ENCODE measurements at places on chromosomes 3 and 15.

GRCh38 chr15:34470091-34470490 lies 32.5 kb upstream of the GOLGA8A start:
- no peak for DNase-seq

DNA sequence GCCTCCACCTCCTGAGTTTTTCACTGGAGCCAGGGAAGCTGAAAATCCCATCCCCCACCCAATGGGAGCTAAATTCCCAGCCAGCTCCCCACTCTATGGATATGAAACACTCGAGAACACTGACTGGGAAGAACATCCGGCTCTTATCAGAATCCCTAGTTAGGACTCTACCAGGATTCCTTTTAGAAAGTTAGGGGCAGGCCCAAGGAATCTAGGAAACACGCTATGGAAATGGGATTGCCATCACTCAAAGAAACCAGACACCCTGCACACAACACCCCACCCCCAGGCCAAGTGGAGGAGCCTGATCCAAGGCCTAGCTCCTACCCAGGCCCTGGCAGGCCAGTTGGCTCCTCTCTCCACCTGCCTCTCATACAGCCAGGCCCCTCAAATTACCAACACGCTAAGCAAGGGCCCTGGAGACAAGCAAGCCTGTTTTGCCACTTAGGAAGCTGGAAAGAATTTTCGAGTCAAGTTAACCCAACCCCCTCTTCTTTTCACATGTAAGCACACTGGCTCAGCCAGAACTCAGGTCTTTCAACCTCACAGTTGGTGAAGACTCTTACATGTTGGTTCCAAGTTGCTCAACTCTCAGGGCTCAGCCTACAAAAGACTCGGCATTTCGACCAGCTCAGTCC lies 75.5 kb downstream of the RBPMS2 start:
- no peak for DNase-seq

DNA sequence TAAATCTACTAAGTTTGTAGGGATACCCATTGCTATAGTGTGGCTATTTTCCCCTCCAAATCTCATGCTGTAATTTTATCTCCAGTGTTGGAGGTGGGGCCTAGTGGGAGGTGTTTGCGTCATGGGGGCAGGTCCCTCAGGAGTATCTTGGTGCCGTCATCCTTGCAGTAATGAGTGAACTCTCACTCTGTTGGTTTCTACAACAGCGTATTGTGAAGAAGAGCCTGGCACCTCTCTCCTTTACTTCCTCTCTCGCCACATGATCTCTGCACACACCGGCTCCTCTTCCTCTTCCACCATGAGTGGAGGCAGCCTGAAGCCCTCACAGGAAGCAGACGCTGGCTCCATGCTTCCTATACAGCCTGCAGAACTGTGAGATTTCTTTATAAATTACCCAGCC lies 34.0 kb upstream of the TRPM1 start:
- DNase-seq: no peak

DNA sequence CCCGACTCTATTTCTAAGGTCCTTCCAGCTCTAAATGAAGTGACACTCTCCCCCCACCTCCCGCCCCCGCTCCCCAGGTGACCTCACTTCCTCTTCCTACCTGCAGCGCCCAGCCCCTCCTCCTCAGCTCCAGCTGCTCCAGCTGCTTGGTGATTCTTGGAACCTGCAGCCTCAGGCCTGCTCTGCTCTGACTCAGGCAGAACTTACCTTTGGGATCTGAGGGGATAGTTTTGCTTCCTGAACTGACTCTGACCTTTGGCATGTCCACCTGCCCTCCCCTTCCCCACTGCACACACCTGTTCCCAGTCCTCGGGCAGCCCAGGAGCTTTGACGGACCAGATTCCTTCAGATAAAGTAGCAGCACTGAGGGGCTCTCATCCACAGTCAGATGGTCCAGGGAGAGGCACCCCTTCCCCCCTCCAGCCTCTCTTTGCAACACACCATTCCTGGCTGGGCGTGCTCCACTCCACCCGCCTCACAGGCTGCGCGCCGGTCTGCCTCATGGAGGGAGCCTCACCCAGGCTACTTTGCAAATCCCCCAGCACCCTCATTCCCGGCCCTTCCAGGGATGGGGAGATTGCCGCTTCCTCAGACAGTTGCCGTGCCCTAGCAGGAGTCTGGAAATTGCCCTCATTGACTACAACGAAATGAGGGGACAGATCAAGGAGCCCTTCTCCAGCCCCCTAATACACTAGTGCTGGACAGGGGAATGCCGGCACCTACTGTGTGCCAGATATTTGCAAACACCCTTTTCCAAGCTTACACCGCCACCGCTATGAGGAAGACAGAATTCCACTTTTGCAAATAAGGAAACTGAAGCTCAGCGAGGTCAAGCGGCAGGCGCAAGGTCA lies 692 bp upstream of the C15orf39 start:
- DNase-seq: peak; percentile 45

GRCh38 chr15:39488516-39488915 lies 92.4 kb upstream of the THBS1 start:
- DNase-seq: no peak

GRCh38 chr3:65783117-65783516 lies 255.6 kb downstream of the MAGI1 start:
- DNase-seq: no peak

DNA sequence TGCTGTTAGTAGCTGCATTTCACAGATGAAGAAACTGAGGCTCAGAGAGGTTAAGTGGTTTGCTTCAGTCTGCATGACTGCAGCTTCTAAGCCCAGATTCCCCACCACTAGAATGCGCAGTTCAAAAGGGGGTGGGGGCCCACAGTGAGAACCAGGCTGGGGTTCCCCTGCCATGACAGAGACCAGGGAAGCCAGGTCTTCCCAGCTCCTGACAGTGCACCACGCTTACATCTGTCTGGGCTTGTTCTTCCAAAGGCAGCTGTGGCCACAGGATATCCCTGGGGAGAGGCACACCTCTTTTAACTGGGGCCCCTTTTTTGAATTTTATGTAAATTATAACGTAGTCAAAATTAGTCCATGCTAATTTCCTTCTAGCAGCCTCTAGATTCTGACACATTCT lies 5.3 kb downstream of the PLEKHO2 start:
- no peak for DNase-seq

GRCh38 chr3:190303884-190304283 lies 18.4 kb downstream of the CLDN1 start:
- DNase-seq: no peak

GRCh38 chr15:89551550-89551949 lies 23.7 kb upstream of the TICRR start:
- no peak for DNase-seq

DNA sequence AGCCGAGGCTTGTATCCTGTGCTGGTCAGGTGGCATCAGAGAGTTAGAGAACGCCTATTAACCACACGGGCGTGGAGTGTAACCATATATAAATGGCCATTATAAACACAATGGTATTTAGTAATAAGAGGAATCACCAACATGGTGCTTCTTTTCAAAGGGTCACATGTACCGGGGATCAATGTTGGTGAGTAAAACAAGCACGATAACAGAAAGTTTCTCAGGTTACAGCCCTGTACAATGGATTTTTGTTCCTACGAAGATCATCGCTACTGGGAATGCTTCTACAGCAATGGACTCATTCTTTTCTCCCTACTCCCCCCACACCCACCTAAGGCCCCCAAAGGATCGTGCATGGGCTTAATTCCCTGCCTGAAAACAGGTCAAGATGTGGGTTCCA lies 42.5 kb downstream of the MEIS2 start:
- no peak for DNase-seq

DNA sequence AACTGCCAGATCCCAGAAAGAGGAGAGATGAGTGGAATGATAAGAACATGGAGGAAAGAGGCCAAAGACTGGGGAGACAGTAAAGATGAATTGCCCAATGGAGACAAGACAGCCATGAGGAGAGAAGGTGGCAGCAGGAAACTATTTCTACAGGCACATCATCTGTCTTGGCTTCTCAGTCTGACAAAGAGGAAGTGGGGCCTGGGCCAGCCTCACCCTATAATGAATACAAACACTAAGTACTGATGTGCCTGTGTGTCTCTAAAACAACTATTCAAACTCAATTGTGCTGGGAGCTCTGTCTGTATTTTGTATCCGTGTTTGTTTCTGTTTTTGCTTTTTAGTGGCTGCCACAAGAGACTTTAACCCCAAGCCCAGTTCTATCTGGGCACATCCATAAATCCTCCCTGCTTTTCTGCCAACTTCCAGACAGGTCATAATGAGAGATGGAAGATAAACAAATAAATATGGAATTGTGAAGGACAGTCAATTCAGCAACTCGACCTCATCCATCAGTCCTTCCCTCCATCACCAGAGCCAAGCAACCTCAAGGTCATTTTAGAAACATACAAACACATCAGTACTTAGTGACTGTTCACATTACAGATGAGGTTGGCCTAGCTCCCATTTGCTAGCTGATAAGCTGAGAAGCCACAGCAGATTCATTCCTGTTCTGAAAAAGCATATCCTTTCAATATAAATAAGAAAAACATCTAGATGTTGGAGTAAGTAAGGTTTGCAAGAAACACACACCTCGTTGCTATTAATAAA lies 116.7 kb downstream of the CADPS start:
- no peak for DNase-seq

DNA sequence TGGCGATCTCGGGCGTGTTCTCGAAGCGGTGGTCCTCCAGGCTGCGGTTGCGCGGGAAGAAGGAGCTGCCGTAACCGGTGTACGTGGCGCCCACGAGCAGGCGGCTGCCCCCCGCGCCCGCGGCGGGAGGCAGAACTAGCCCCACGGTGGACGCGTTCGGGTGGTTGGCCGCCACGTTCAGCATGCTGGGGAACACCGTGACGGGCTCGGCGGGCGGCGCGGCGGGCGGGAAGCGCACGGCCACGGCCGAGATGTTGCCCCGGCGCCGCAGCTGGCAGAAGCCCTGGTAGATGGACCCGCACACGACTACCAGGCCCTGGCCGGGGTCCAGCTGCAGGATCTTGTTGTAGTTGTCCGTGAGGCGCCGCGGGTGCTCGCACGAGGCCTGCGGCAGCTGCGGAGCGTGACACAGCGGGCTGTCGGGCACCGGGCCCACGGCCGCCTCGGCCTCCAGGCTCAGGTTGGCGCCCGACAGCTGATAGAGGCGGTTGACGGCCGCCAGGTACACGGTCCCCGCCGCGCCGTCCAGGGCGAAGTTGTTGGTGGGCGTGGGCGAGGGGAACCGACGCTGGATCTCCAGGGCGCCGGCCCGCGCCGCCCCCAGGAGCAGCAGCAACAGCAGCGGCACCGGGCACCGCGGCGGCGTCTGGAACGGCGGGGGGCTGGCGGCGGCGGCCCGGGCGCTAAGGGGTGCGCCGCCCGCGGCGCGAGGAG lies 397 bp downstream of the PLXND1 start:
- peak; percentile 6 for DNase-seq

- DNase-seq: no peak
Measured at GRCh38 chr3:54215521-54215920, 93.2 kb downstream of the CACNA2D3 start.

GRCh38 chr15:93942269-93942694 lies 289.1 kb upstream of the MCTP2 start:
- DNase-seq: no peak

GRCh38 chr3:61236556-61236955 lies 14.7 kb downstream of the FHIT start:
- DNase-seq: no peak

DNA sequence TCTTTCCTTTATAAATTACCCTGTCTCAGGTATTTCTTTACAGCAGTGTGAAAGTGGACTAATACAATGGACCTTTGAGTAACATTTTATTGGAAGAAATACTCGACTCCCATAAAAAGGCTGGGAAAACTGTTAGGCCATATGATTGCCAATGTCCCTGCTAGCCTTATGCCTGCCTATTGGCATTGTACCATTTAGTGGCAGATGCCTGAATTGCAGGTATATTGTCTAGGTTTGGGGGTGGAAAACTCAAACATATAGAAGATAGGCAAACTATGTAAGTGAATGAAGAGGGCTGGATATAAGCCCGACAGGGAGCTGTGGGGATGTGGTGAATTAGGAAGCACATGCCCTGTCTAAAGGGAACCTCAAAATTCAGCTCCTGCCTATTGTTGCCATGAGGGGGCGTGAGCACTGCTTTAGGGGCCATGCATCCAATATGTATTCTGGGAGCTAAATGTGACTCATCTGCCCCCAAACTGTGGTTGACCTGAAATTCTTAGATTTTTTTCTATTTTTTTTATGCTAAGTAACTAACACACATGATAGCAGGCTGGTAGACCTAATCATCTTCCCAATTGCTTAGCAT lies 65.2 kb upstream of the TRA2B start:
- DNase-seq: no peak

GRCh38 chr15:41917767-41918430 lies 24.0 kb upstream of the SPTBN5 start:
- DNase-seq: no peak

DNA sequence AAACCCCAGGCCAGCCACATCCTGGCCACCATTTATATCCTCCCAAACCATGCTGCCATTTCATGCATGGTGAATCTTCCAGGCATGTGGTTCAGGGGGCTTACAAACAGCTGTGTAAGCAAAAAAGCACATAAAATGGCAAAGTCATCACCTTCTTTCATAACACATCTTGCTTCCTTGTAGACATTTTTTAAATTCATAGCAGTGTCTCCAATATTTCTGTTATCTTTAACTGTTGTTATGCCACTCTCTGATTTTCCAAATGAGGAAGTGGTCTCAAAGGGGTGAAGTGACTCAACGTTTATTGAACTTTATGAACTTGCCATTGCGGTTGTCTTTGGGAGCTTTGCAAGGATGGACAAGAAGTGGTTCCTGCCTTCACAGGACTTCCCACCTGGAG lies 264.4 kb downstream of the MEX3B start:
- DNase-seq: no peak

GRCh38 chr15:70197318-70197944 lies 99.7 kb upstream of the TLE3 start:
- DNase-seq: no peak
